ENCODE measurements at places on chromosomes 3 and 15. TPM values are rescaled to one million over a fixed set of nuclear protein-coding genes. Genes with fewer than 3 reads are reported as not detected.

The AVEN gene
- total RNA-seq, result 37.4 TPM

The CYP11A1 gene
- 2.1 TPM for total RNA-seq

GRCh38 chr15:79775821-79776220, 121.0 kb downstream of the MTHFS start:
- no peaks in the 10 kb centered on the region for H3K36me3 ChIP-seq
- H3K27me3 ChIP-seq, result peaks cover 11% of the 10 kb centered on the region
- no peak overlapping the region for H3K27ac ChIP-seq

DNA sequence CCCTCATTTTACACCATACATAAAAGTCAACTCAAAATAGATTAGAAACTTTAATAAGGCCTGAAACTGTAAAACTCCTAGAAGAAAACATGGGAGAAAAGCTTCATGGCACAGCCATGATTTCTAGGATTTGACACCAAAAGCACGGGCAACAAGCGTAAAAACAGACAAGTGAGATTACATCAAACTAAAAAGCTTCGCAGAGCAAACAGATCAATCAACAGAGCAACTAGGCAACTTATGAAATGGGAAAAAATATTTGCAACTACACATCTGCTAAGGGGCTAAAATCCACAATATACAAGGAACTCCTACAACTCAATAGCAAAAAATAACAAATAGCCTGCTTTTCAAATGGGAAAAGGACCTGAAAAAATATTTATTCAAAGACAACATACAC, 26.1 kb downstream of the ZNF148 start:
- no peak for DNase-seq
- H3K4me1 ChIP-seq, result peaks cover 15% of the 10 kb centered on the region
- H3K27ac ChIP-seq, result no peak overlapping the region
- H3K4me3 ChIP-seq, result no peak overlapping the region

DNA sequence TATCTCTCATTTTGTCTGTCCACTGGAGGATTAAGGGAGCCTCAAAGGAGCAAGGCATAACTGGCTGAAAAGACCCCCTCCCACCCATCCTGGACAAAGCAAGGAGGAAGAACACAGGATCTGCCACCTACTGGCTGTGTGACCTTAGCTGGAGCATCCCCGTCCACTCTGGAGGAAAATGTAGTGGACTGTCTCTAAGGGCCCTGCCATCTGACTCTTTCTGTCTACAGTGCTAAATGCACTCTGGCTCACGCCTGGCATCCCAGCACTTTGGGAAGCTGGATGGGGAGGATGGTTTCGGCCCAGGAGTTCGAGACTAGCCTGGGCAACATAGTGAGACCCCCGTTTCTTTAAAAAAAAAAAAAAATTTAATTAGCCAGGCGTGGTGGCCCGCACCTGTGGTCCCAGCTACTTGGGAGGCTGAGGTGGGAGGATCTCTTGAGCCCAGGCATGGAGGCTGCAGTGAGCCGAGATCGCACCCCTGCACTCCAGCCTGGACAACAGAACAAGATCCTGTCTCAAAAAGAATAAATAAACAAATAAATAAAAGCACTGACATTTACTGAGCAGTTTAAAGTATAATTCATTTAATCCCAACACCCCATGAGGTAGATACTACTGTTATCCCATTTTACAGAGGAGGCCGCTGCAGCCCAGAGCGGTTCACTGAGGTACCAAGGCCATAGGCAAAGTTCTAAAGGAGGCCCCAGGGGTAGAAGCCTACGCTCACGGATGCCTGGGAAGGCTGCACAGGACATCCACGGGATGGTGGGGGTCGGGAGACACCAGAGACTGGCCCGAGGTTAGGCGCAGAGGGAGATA, 1.1 kb downstream of the TBC1D2B start:
- peak; percentile 66 for DNase-seq
- no peaks in the 10 kb centered on the region for H3K27me3 ChIP-seq
- peak overlapping the region; percentile 99 for H3K27ac ChIP-seq
- H3K4me1 ChIP-seq, result peaks cover 38% of the 10 kb centered on the region
- no peaks in the 10 kb centered on the region for H3K36me3 ChIP-seq

DNA sequence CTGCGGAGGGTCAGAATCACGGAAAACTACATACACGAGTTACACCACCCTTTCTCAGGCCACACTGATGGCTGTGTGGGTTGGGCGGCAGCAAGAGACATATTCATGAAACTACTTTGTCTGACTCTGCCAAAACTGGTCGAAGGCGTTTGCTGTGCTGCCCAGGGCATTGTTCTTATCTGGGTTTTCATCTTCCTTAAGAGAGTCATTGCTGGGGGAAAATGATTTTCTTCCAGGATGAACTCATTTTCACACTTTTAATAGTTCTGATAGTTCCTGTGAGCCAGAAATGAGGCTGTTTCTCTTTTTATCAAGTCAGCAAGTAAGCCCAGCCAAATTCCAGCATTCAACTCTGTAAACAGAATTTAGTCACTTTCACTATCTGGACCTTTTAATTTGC, 47.6 kb downstream of the TRIM71 start:
- no peaks in the 10 kb centered on the region for H3K36me3 ChIP-seq
- peaks cover 17% of the 10 kb centered on the region for H3K27me3 ChIP-seq
- no peak overlapping the region for H3K27ac ChIP-seq

Measured in osteoblast (primary cell).